ENCODE measurements at places on chromosomes 4 and X.

DNA sequence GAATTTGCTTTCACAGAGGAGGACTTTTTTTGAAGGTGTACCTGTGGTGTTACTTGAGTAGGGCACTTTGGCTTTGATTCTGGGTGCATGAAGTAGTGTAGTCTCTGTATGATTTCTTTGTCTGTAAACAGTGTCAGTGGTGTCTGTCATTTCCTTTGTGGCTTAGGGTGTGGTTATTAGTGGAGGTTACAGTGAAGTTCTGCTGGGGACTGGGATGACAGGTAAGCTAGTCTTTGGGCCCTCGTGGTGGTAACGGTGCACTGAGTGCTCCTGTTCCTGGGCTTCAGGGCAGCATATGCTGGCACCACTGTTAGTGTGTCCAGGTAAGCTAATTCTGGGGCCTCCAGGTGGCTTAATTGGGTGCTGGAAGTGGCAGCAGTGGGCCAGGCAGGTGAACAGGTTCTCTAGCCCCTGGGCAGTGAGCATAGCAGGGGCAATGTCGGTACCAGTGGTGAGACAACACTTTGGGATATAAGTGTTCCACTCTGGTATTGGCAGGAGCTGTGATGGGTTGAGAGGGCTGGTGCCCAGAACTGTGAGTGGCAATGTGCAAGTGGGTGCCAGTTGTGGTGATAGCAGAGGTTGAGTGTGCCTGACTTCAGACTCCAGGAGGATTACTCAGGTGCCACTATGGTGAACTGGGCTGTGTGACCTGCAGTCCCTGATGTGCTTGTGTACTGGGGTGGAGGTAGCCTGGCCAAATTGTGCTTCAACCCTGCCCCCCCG is 26.0 kb upstream of the VSIG1 start:
- DNase-seq: no peak

DNA sequence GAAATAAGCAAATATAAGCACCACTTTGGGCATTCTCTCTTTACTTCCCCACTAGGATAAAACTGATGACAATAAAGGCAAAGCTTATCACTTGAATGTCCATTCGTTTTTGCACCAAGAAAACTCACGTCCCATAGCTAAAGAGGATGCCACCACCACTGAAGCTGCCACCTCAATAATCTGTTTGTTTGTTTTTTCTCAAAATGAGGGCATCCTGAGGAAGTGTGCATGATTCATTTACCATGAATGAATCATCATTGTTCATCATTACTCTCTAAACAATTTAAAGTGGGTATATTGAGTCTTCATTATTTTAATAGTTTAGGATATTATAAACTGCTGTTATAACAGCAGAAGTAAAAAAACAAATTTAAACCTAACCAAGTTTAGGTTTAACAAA is 168.2 kb downstream of the DCTD start:
- DNase-seq: no peak

DNA sequence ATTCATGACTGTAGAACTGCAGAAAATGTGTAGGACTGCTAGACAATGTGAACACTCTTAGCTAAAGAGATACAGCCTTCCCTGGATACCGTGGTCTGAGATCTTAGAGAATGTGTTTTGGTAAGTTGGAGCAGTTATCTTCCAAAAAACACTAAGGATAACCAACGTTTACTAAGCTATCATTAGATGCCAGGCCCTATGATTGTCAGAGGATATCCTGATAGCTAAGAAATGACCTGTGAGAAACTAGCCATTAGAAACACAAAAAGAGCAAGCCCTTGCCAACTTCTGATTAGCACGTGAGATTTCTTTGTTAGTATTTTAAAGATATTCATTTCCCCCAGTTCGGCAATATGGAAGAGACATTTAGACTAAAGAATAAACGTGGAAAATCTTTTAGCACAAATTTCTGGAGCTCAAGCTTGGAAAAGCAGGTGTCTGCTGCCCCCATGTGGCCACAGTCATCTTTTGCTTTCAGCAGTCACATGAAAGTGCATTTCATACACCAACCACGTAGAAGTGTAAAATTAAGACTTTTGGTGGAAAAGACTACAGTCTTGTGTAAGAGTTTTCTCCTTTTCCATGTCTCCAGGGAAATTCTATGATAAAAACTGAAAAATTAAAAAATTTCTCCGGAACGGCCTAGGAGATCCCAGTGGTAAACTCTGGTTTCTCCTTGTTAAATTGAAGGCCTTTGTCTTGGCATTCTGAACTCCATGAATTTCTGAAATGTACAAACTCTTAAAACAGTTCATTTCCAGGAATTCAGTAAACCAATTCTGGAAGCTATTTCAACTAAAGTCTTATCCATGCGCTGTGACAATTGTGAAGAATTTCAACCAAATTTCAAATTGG is 136.4 kb downstream of the ZNF674 start:
- peak; percentile 17 for DNase-seq

DNA sequence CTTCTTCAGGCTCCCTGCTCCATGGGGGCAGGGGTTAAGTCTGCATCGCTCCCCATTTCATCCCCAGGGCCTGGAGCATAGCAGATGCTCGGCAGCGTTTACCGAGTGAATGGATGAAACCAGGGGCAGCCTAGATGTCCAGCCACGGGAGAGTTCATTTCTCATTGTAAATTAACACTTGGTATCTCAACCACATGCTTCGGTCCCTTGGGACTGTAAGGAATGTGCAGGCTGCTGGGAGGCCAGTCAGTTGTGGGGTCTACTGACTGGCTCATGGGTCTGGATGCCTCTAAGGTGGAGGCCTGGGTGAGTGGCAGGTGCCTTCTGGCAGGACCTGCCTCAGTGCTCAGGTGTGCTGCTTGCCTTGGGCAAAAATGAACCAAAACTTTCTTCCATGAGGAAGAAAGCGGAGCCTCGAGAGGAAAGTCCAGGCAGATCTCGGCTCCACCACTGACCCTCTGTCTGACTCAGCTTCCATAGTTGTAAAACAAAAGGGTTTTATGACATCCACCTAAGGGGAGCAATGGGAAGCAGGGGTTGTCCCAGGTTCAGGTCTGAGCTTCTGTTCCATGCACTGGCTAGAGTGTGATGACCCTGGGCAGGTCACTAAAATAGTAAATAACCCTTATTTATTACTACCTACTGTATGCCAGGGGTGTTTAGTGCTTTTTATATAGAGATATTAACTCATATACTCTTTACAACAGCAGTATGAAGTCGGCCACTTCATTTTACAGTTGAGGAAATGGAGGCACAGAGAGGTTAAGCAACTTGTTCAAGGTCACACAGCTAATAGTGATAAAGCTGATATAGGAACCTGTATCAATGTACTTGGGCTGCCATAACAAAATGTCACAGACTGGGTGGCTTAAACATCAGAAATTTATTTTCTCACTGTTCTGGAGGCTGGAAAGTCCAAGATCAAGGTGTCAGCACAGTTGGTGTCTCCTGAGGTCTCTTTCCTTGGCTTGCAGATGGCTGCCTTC is 144.3 kb upstream of the STX18 start:
- no peak for DNase-seq

- DNase-seq: no peak
Measured at GRCh38 chrX:3403748-3404147, 57.3 kb upstream of the MXRA5 start.
